ENCODE measurements at places on chromosomes 3 and 15.

- peak; percentile 26 for DNase-seq
Observed at GRCh38 chr15:42490291-42490670, 660 bp downstream of the ZNF106 start.

- DNase-seq, result peak; percentile 41
Observed at GRCh38 chr15:101019366-101019896, 100.3 kb downstream of the LRRK1 start.

GRCh38 chr15:22949074-22949547, 31.1 kb downstream of the CYFIP1 start:
- peak; percentile 52 for DNase-seq

GRCh38 chr3:156751461-156752025, 74.6 kb upstream of the LEKR1 start:
- DNase-seq, result peak; percentile 93

DNA sequence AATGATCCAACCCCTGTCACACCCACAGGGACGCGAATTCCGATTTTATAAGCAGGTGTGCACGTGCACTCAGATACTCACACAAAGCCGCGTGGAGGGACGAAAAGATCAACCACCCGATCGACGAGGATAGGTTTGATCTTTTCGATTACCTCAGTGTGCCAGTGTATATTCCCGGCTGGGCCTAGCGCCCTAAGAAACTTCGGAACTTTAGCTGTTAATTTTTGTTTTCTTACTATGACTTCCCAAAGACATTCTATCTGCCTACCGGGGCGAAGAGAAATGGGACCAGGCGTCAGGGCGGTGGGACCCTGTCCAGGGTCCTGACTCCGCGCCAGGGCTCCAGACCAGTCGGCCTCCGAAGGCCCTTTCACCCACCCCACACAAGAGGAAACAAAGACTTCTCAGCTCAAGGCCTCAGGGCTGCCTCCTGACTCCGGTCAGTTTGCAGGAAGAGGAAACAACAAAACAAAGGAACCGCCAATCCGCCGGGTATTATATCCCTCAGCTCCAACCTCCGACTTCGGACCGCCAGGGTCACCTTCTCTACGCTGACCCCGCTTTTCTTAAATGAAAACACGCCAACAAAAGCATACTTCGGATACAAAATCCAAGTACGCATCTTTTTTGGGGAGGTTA, 6.8 kb downstream of the ONECUT1 start:
- peak; percentile 58 for DNase-seq

DNA sequence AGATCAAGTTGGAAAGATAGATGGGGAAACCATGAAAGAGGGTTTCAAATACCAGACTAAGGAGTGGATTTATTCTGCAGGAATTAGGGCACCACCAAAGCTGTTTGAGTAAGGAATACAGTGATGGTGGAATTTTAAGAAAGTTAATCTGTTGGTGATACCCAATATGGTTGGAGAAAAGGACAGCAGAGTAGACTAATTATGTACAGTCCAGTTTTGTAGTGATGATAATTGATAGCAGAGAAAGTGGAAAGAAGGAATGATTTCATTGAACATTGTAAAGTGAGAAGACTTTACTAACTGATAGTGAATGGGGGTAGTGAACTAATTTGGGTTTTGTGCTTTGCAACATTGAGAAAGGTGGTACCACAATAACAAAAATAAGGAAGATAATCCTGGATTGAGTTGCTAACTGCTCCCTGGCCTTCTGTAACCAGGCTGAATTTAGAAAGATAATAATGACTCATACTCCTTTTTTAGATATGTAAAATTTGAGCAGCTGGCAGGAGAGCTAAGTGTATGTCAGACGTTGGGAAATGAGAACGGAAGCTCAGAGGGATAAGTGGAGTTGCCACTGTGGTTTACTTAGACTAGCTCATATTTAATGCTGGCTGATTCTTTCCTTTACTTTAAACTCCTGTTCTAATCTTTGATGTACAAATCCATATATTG, 16.9 kb downstream of the TCAIM start:
- DNase-seq, result peak; percentile 79

DNA sequence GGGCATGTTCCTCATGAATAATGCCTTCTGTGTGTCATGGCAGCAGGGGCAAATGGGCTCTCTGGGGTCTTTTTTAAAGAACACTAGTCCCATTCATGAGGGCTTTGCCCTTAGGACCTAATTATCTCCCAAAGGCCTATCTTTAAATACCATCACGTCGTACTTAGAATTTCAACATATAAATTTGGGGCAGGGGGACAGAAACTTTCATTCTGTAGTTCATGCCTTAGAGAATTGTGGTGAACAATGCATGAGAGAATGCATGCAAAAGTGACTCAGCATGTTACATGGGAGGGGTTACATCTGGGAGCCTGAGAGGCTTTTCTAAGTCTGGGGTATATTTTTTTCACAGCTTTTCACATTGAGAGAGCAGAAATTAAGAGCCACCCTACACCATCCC, 208.5 kb upstream of the ROPN1 start:
- peak; percentile 61 for DNase-seq

GRCh38 chr3:193621127-193621526, 28.1 kb downstream of the OPA1 start:
- DNase-seq, result no peak

DNA sequence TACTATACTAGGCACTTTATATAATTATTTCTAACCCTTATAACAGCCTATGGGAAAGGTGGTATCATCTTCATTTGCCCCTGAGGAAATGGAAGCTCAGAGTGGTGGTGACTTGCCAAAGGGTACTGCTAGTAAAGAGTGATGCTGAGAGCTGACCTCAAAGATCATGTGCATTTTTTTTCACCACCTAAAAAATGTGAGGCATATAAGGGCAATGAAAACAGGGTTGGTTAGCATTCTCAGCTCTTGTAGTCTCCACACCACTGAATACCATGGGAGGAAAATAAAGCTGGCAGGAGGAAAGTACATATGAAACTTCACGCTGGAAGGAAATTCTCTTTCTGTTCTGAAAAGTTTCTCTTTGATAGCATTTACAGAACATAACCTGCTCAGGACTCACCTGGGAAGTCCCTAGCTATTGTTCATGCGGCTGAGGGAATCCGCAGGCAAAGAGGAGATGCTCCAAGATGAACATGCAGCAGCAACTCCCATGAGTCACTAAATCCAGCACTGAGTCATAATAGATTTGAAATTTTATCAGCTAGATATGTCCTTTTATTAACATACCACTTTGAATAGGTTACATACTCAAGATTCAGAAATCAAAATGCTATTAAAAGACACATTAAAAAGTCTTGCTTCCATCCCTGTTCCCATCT, 17.3 kb downstream of the FAIM start:
- DNase-seq, result peak; percentile 26

DNA sequence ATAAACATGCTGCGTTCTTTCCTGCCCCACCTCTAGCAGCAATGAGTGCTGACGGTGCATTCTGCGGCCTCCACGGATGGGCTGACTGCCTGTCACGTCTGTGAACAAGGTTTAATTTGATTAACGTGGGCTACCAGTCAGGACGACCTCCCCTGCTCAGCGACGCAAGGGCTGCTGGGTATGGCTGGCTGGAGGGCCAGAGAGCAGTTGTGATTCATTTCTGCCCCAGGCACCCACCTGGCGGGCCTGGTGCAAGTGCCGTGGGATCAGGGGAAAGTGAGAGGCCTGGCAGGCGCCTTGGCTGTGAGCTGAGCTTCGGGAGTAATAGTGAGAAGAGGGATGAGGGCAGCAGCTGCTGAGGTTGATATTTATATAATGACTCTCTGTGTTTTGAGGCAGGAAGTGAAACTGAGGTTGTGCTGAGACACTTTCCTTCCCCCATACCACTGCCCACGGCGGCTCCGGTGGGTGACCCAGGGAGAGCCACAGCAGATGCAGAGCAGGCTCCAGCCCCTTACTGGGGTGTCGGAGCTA, 190.4 kb upstream of the BCL6 start:
- no peak for DNase-seq

GRCh38 chr3:164879201-164879600, 199.1 kb downstream of the SI start:
- no peak for DNase-seq

GRCh38 chr3:182710557-182711157, 82.6 kb upstream of the ATP11B start:
- peak; percentile 41 for DNase-seq

- no peak for DNase-seq
Observed at GRCh38 chr3:38599886-38600285, 49.6 kb downstream of the SCN5A start.

DNA sequence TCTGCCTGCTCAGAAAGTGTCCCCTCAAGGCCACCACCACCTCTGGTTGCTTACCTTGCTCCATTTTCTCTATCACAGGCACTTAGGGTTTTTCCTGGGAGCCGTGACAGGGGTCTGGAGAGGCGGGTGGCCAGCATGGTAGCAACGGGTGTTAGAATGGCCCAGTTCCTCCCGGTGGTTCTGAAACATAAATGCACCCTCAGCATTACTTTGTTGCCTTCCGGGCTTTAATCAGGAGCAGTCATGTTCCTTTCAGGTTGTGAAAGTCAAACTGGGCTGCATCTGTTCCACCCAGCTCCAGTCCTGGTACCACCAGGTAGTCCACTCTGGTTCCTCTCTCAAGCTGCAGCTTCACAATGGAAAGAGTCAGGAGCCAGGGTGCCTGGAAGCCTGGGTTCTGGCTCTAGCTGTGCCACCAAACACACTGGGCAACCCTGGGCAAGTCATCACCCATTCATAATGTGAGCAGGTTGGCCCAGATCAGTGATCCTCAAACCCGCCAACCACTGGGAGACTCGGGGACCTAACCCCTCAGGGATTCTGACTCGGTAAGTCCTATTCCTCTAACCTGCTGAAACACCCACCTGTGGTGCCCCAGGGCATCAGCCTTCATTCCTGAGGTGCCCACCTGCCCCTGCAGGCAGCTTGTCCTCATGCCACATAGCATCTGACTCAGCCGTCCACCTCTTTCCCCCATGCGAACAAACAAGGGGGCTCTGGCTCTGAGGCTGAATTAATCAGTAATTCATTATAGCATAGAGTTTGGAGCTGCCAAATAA, 9.3 kb downstream of the BDH1 start:
- no peak for DNase-seq

DNA sequence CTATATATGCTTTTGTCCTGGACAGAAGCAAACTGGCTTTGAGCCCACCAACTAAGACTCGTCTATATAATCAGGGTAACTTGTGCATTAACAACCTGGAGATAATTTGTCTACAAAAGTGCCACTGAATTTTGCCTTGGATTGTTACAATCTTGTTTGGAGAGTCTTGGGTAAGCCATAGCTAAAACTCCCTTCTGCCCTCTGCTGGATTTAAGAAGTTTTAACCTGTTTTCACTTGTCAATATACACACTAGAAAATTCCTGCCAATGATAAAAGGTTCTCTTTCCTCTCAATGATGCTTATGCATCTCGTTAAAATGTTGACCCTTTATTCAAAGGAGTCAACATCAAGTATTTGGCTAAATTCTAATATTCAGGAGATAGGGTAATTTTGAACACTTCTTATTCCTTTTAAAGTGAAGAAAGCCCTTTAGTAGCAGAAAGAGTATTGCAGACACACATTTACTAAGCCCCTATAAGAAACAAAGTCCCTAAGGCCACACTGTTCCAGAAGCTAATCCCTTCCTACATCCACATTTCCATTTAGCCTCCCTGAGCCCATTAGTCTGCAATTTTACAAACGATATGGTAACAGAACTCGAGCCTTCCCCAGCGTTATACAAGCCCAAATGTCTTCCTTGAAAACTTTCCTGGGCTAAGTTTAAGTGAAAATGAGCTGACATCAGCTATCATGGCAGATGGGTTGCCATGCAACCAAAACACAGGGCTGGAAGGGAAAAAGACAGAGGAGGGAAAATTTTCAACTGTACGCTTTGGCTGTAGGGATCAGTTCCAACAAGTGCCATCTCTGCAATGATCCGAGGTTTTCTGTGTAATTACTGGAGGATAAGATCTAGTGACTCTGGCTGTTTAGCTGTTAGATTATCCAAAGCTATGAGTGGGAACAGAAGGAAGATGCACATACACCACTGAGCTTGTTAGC, 75.9 kb upstream of the FGF12 start:
- peak; percentile 61 for DNase-seq

DNA sequence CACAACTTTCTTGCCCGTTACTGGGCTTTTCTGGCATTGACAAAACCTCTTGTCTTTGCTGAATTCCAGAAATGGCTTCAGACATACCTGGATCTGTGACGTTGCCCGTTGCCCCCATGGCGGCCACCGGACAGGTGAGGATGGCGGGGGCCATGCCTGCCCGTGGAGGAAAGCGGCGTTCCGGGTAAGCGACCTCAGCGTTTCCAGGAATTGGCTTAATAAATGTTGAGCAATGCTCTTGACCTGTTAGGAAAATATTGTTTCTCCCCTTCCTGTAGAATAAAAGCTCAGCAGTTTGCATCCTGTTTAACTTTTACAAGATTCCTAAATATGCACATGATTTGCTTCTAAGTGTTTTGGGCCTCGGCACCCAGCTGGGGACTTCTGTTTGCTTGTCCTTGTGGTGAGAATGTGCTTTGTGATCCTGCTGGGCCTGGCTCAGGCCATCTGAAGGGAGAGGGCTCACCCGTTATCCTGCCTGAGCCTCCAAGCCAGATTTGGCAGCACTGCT, 46.7 kb downstream of the ARNT2 start:
- DNase-seq, result no peak

DNA sequence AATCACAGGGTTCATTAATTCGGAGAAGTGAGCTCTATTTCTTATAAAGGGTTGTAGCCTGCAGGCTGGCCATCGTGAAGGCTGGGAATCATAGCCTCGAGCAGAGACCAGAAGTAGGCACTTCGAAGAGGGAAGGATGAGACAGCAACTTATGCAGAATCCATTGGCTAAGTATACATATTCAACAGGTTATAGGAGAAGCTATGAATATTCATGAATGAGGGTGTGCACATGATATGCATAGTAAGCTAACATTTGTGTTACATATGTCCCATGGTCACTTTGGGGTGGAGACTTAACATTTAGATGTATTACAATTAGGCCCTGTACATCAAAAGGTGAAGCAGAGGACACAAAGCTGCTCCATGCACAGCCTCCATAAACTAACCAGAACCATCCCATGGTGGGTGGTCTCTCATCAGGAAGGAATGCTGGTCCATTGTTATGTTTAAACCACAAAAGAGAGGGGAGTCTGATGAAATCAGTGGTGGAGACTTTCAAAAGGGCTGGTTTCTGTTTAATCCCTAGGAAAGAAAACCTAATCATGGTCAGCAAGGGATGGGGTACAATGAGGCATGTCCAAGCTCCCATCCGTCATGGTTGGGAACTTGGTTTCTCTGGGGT, 80.8 kb upstream of the FHIT start:
- peak; percentile 62 for DNase-seq

DNA sequence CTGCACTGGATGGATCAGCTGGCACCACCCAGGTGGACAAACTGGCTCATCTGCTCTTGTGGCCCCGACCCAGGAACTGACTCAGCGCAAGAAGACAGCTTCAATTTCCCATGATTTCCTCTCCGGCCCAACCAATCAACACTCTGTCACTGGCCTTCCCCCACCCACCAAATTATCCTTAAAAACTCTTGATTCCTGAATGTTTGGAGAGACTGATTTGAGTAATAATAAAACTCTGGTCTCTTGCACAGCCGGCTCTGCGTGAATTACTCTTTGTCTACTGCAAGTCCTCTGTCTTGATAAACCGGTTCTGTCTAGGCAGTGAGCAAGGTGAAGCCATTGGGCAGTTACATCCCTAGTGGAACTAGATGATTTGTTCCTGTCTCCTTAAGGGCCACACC, 16.1 kb downstream of the BDH1 start:
- DNase-seq, result no peak

GRCh38 chr3:186614266-186614596, 1.4 kb downstream of the AHSG start:
- DNase-seq, result no peak

All from astrocyte of the hippocampus (primary cell).